ENCODE measurements at places on chromosomes 6 and 20. TPM values are rescaled to one million over a fixed set of nuclear protein-coding genes. Genes with fewer than 3 reads are reported as not detected.

- DNase-seq = no peak
Measured at GRCh38 chr6:169139179-169139971, 114.3 kb downstream of the THBS2 start.

DNA sequence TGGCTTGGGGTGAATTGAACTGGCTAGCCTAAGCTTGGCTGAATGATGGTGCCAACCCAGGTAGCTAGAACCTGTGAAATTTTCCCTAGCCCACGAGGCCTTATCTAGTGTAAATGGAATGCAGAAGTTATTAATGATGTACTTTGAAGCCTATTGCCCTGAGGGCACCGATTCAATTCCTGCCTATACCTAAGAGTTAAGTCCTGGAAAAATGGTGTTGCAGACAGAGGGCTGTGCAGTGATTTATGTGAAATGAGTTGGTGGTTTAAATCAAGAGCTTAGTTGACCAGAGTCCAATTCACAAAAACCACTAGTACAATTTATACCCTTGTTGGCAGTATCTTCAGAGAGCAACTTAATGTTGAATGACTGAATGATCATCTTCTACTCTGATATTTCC is 373.8 kb upstream of the JAG1 start:
- peak; percentile 66 for DNase-seq

DNA sequence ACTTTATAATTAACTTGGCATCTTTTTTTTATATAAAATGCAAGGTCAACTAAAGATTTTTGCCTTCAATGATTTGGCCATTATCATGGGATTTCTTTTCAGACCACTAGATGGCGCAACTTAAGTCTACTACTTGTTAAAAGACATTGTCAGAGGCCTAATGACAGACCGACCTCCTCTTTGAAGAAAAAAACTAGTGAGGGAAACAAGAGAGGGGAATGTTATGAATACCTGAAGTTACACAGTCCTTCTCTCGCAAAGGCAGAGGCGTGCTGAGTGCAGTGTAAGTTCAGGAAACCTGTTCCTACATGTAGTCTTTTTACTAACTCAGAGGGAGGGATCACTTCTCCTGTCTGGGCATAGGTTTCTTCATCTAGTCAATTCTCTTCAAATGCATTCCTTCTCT is 9.3 kb downstream of the TRAPPC3L start:
- peak; percentile 68 for DNase-seq

GRCh38 chr6:43742285-43742684 is 27.7 kb upstream of the VEGFA start:
- DNase-seq = no peak

- DNase-seq = no peak
Measured at GRCh38 chr6:136528477-136528876, 21.7 kb downstream of the MAP7 start.

- no peak for DNase-seq
Measured at GRCh38 chr6:48628316-48628715, 517.3 kb upstream of the PTCHD4 start.

DNA sequence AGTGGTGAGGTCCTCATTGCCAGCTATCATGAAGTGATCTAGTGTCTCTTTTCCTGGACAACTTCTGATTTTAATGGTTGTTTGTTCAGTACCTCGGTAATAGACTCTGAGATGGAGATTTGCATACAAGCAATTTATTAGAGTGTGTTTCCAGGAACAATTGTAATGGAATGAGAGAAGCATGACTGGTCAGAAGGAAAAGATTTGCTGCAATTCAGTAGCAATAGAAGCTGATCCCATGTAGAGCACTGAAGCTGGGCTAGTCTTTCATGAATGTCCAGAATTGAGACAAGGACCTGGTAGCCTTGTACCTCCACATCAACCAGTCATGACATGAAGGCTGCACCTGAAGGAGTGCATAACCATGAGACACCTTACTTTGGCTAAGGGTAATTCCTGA is 526.5 kb downstream of the NKAIN2 start:
- no peak for DNase-seq

- no peak for DNase-seq
Measured at GRCh38 chr6:1611322-1611571, 1.5 kb downstream of the FOXC1 start.

DNA sequence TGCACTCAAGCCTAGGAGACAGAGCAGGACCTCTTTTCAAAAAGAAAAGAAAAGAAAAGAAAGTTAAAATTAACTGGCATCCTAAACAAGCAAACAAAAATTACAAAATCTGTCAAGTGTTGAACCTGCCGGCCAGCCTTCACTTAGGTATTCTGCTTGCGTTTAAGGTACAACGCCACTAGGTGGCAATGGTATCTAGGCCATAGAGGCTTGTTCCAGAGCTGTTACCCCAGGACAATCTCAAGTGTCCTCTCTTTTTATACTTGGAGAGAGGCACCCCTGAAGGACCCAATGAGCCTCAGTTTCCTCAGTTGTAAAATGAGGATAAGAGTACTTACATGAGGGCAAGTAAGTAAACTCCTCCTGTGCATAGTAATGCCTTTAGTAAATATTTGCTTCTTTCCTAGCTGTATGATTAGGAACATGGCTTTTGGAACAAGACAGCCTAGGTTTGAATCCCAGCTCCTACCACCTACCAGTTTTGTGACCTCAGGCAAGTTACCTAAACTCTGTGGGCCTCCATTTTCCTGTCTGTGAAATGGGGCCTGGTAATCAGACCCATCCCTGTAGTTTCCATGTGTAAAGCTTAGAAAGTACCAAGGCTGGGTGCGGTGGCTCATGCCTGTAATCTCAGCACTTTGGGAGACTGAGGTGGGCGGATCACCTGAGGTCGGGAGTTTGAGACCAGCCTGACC is 5.8 kb upstream of the PACSIN1 start:
- peak; percentile 23 for DNase-seq

DNA sequence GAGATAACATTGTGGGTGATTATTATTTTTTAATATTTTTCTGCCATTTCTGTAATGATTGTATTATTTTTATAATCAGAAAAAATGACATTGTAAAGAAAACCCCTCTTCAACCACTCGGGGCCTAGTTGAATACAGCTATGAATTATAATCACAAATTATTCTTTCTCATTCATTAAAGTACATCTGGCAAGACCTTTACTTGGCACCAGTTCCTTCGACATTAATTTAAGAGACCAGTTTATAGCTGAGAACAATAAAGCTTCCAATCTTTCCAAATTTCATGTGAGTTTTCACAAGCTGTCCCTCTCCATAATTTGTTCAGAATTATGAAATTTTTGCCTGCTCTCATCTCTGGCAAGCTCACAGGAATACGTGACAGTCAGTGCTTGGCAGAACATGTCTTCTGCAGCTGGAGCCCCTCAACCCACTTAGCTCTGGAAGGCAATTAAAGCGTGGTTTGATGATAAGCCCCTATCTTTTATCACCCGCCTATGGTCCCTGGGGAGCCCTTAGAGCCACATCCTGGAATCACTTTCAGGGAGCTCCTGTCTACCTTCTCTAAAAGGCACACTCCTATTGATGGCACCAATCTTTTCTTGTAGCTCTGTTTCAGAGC is 237.2 kb upstream of the PRND start:
- DNase-seq = no peak

- DNase-seq = peak; percentile 13
Measured at GRCh38 chr6:168284187-168284586, 35.4 kb downstream of the DACT2 start.

GRCh38 chr6:161949531-161949930 is 675.7 kb upstream of the AGPAT4 start:
- DNase-seq = no peak

- DNase-seq = no peak
Measured at GRCh38 chr20:35293303-35294292, 1.4 kb upstream of the FAM83C start.

GRCh38 chr6:91013511-91013910 is 426.6 kb upstream of the MAP3K7 start:
- no peak for DNase-seq

DNA sequence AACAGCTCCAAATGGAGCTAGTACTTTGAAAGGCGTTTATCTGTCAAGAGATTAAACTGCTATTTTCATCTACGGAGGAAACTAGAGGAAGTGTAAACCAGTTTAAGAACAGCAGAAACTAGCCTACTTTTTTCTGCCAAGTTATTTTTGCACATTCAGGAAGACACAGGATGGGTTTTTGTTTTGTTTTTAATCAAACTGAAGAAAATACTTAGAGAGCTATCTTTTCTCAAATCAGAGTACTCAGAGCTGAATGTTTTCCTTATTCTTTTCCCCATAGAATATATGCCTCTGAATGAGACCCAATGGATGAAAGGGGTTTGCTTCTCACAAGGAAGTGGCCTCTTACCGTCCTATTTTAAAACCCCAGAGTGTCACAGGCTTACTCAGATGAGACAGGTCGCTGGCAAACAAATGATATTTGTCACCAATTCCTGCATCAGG is 538.5 kb downstream of the CD83 start:
- no peak for DNase-seq

GRCh38 chr20:3785240-3786125 is 1.1 kb downstream of the CENPB start:
- no peak for DNase-seq

DNA sequence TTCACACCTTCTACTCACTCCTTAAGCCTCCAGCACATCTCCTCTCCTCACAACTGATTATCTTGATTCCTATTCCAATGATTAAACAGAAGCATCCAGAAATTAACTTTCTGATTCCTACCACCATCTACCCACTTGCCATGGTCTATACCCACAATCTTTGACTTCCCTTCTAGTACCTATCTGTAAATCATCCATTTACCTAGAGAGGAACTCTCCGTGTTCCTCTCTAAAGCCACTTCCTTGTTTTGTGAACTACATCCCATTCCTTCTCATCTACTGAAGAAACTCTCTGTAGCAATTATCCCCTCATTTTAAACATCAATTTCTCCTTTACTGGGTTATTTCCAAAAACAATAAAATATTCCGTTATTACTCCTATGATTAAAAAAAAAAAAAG is 167.3 kb downstream of the ARHGAP18 start:
- DNase-seq = no peak

GRCh38 chr6:106939208-106939607 is 35.3 kb downstream of the CD24 start:
- DNase-seq = no peak

- no peak for DNase-seq
Measured at GRCh38 chr20:58906894-58907293, 54.4 kb downstream of the GNAS start.

DNA sequence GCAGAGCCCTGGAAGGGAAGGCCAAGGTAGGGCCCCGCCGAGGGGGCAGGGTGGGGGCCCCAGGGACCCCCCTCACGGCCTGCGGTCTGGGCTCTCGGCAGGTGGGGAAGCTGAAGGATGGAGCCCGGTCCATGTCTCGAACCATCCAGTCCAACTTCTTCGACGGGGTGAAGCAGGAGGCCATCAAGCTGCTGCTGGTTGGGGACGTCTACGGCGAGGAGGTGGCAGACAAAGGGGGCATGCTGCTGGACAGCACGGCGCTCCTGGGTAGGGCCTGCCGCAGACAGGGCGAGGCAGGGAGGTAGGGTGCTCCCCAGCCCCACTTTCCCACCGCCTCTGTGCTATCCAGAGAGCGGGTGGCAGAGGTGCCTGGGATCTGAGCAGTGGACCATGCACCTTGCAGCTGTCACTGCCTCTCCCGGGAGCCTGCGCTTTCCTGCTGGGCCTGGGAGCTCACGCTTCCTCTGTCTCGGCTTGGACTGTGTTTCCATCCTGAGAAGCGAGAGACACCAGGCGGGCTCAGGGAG is 83.1 kb downstream of the SYNJ2 start:
- no peak for DNase-seq

The CPNE5 gene
- 0.09 TPM for polyA plus RNA-seq

The TINAG gene
- not detected for polyA plus RNA-seq

The HAO1 gene
- polyA plus RNA-seq = not detected

The C6orf15 gene
- 0.08 TPM for polyA plus RNA-seq

The ZNF76 gene
- polyA plus RNA-seq = 7.2 TPM

The DCDC2 gene
- polyA plus RNA-seq = 0.03 TPM

The TMC2 gene
- not detected for polyA plus RNA-seq

The RGS17 gene
- 0.14 TPM for polyA plus RNA-seq

The CASS4 gene
- not detected for polyA plus RNA-seq

The CCM2L gene
- not detected for polyA plus RNA-seq

The IL17F gene
- polyA plus RNA-seq = not detected

The TMEM239 gene
- polyA plus RNA-seq = not detected

The C6orf163 gene
- 0.19 TPM for polyA plus RNA-seq

The KCNQ5 gene
- polyA plus RNA-seq = 3.5 TPM

The OPRL1 gene
- polyA plus RNA-seq = 0.25 TPM

All from keratinocyte (primary cell).